ENCODE measurements at places on chromosomes 13 and 19.

GRCh38 chr19:3367628-3368440 lies 1.5 kb downstream of the NFIC start:
- no peak for DNase-seq

GRCh38 chr19:8109455-8109854 lies 39.9 kb downstream of the FBN3 start:
- DNase-seq, result no peak

DNA sequence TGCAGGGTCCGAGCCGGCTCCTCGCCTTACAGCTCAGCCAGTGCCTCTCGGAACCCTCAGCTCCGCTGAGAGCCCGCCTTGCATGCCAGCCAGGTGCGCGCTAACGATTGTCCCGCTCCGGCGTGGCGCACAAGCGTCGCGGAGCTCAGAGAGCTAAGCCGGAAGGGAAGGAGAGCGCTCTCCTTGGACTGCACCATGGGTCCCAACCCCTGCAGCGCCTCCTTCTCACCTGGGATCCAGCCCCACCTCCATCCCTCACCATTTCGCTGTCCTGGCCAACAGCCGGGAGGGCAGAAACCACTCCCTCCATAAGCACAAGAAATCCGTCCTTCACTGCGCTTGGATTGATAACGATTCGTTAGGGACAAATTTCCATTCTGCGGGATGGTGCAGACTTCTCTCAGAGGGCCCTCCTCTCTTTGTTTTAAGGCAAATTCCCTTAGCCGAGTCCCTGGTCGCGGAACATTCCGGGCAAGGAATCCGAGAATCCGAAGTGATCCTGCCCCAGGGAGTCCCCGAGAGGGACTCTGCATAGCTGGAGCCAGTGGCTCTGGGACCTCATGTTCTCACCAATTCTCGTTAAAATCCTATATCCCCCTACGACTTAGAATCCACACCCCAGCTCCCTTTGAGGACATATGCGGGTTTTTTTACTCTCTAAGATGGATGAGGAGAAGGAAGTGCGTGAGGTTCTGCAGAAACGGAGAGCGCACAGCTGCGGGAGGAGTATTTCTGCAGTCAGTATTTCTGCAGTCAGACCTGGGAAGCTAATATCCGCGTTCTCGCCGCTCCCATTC lies 2.8 kb downstream of the GSX1 start:
- DNase-seq, result no peak

DNA sequence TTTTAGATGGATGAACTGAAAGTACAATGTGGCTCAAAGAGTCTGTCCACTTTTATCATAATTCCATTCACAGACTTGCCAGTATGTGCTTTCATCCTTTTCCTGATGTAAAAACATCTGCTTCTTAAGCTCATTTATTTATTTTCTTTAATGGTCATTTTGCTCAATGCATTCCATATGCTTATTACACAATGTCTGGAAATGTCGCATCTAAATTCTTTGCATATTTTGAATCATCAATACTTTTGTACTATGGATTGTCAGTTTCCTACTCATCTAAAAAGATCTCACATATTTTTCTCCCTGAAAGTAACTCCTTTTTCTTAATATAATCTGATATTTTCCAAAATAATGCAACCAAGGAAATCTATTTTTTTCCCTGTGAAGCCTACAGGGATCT lies 1315.8 kb downstream of the EFNB2 start:
- DNase-seq, result no peak

GRCh38 chr13:21762512-21762911 lies 91.6 kb downstream of the FGF9 start:
- DNase-seq, result no peak

- no peak for DNase-seq
Measured at GRCh38 chr13:110398564-110399507, 91.8 kb downstream of the COL4A2 start.

DNA sequence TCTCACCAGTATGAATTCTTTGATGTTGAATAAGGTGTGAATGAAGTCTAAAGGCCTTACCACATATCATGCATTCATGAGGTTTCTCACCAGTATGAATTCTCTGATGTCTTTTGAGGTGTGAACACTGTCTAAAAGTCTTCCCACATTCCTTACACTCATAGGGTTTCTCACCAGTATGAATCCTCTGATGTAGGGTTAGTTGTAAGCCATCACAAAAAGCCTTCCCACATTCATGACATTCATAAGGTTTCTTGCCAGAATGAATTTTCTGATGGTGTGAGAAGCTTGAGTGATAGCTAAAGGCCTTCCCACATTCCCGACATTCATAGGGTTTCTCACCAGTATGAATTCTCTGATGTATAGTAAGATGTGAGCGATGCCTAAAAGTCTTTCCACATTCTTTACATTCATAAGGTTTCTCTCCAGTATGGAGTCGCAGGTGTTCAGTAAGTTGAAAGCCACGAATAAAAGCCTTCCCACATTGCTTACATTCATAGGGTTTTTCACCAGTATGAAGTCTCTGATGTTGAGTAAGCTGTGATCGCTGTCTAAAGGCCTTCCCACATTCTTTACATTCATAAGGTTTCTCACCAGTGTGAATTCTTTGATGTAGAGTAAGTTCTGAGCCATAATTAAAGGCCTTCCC lies 27.7 kb downstream of the ZNF461 start:
- no peak for DNase-seq

GRCh38 chr13:106795847-106796246 lies 227.9 kb upstream of the ARGLU1 start:
- no peak for DNase-seq

GRCh38 chr13:31772231-31772630 lies 32.9 kb downstream of the RXFP2 start:
- DNase-seq, result no peak

All from GM06990 (cell line).